ENCODE measurements at places on chromosomes 3 and 15.

DNA sequence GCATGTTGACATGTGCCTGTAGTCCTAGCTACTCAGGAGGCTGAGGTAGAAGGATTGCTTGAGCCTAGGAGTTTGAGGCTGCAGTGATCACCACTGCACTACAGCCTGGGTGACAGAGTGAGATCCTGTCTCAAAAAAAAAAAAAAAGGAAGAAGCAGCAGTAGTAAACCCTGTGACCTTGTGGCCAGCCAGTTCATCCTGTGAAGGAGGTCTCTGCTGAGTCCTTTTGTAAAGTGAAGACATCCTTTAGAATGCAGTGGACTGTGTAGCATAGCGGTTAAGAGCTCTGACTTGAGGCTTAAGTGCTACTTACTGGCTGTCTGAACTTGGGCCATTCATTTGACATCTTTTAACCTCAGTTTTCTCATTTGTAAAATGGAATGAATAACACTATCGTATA is 8.3 kb downstream of the EXOSC7 start:
- no peak for DNase-seq

GRCh38 chr3:34109846-34110245 is 311.4 kb downstream of the PDCD6IP start:
- no peak for DNase-seq

GRCh38 chr3:136196064-136196400 is at the start of gene MSL2:
Gene MSL2 (minus strand): TSS chr3:136196335. CDS start chr3:136195113, 1,222 bp downstream.
- no peak for DNase-seq

DNA sequence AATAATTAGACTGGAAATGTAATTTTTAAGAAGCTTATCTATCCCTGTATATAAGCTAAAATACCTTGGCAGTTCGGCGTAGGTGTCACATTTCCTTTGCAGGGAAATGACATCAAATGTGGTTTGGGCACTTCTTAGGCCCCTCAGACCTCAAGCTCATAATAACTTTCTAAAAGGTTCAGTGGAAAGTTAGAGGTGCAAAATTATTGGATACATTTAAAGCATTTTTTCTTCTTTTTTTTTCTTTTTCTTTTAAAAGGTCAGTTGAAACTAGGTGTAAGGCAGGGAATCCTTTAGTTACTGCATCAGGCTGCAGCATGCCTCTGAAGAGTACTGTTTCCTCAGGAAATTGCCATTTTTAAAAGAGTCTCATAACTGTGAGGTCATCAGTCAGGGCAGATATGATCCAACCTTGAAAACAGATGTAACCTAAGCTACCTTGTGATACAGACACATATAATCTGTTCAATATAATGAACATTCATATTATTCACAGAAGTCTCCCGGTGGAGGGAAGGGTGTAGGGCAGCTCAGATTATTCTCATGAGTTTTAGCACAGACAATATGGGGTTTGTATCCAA is 4.8 kb downstream of the SACM1L start:
- DNase-seq: no peak

DNA sequence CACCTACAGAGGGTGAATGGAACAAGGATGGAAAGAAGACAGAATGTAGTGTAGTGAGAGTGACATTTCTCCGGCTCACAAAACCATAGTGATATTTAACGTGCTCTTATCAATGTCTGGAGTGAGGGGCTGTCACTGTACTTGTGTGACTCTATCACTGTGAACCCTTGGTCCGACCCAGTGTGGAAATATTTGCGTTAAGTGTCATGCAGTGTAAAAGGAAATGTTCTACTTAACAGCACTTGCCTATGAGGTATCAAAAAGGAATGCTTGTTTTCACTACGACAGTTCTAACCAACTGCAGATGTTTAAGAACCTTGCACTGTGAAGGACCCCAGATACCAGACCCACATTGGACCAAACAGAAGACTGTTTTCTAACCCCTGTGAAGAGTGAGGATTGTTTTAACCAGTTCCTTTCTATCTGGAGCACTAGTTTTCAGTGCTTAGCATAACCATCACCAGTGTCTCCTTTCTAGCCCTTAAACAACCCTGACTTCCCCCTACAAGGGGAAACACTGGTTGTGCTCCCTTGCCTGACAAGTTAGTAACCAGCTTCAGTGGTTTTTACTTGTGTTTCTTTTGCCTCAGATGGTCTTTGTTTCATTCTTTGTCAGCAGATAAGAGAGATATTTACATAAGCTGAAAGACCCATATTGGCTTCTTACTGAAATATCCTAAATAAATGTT is 144.7 kb upstream of the ABHD17C start:
- DNase-seq: peak; percentile 37

GRCh38 chr3:152943645-152944044 is 108.7 kb downstream of the P2RY1 start:
- no peak for DNase-seq

DNA sequence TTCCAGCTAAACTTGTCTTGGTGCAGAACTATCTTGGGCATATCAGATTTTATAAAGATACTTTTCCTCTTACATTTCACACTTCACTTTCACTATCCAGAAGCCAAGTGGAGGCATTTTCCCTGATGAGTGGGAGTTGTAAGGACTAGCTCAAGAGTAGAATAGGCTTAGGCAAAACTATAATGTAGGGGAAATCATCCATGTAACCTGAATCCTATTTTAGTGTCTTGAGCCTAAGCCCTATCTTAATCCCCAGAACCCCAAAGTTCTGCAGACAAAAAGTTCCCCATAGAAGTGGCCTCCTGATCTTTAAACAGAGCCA is 42.2 kb upstream of the CD47 start:
- no peak for DNase-seq

DNA sequence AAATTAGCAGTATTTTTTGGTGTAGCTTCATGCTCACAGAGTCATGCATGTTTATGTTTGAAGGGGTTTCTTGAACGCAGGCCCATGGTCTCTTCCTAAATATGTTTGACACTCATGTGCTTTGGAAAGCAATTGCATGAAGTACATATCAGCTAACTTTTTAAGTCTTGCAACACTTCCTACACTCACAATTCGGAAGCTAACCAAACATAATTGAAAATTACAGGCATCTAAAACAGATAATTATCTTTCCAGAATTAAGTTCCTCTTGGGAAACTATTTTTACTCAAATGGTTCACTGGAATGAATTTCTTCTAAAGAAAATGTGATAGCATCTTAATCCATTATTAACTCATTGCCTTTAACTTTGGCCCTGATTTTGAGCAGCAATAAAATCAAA is 438.9 kb downstream of the RAP2B start:
- no peak for DNase-seq

DNA sequence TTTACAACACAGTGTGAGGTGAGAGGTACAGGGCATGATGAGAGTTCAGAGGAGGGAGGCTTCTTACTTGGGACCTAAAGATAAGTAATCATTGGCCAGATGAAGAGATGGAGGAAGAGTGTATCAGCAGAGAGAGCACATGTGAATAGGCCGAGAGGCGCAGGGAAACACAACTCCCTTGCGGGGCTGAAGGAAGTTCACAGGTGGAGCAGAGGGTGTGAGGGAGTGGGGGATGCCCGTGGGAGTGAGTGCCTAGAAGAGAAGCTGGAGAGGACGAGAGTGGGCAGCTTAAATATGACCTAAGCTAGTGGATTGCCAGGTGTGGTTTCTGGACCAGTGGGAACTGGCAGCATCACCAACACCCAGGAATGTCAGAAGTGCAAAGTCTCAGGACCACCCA is 98.2 kb upstream of the TBC1D5 start:
- no peak for DNase-seq

- DNase-seq: peak; percentile 40
These were observed 37.7 kb upstream of the LCTL start for GRCh38 chr15:66603301-66604179.

DNA sequence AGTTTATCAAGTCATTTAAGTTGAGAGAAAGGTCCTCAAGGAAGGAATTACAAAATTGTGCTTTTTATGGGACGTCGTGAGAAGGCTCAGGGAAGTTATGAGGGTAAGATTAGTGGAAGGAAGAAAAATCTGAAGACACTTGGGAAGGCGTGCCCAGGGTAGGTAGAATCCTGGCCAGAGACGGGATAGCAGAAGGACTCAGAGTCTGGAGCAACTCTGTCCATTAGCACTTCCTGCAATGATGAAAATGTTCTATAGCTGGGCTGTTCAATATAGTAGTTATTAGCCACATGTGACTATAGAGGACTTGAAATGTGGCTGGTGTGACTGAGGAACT is 271.0 kb upstream of the ZPLD1 start:
- no peak for DNase-seq

GRCh38 chr15:89112341-89112971 is 24.2 kb downstream of the ABHD2 start:
- peak; percentile 77 for DNase-seq

DNA sequence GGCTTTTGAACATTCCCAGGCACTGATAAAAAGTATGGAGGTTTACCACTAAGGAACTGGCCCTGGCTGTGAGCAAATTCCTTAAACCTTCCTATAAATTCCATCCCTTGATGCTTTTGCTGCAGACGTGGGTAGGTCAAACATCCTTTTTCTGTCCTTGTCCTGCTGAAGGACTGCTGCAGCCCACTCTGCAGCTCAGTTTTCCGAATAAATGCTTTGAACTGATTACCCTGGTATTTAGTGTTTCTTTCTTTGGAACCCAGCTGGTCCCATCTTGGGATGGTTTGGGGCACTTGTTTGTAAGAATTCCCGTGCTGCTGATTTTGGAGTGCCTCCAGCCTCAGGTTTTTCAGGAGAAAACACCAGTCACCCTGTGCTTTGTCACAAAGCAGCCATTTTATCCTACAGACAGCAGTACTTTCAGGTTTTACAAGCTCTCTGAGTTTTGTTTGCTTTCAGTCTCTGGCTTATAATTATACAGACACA is 815.9 kb downstream of the VGLL3 start:
- DNase-seq: no peak

DNA sequence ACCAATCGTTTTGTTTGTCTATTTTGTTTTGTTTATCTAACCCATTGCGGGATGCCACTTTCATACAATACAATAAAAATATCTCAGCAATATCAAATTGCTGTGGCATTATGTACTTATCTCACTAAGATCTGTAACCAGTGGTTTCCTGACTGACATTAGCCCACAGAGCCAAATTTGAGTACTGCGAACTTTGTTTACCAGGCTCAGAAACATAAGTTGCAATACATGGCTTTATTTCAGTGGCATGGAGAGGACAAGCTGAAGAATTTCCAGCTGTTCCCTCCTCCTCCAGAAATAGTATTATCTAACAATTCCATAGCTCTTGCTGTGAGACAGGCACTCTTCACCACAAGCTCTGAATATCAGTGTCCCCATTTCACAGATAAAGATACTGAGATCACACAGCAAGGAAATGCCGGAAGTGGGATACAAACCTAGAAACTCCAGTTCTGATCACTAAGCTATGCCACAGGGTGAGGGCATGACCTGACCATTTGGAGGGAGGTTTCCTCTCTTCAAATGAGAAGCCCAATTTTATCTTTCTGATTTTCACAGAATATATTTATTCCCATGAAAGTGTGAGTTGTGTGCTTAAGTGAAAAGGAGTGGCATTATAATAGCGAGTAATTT is 469.9 kb upstream of the CBLB start:
- DNase-seq: no peak

DNA sequence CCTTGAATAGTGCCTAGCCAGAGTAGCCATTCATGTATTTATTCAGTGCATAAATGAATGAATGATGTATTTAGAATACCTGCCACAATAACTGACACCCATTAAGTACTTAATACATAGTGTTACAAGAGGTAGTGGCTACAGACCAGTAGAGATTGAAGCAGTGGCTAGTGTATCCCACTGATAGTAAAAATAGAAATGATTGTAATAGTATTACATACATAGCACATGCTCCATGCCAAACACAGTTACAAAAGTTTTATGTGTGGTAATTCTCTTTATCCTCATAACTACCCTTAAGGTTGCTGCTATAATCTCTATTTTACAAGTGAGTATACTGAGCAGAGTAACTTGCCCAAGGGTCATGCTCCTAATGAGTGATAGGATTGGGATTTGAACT is 30.3 kb upstream of the SCAANT1 start:
- no peak for DNase-seq

GRCh38 chr15:61200626-61201025 is 28.5 kb downstream of the RORA start:
- no peak for DNase-seq

GRCh38 chr3:128167646-128167972 is 14.3 kb downstream of the EEFSEC start:
- DNase-seq: no peak

- peak; percentile 95 for DNase-seq
These were observed 3.8 kb downstream of the PLD1 start for GRCh38 chr3:171806200-171807128.

- no peak for DNase-seq
These were observed 496.7 kb downstream of the NAALADL2 start for GRCh38 chr3:175355801-175356335.

- no peak for DNase-seq
These were observed 901.7 kb downstream of the NTRK3 start for GRCh38 chr15:87354661-87355410.

DNA sequence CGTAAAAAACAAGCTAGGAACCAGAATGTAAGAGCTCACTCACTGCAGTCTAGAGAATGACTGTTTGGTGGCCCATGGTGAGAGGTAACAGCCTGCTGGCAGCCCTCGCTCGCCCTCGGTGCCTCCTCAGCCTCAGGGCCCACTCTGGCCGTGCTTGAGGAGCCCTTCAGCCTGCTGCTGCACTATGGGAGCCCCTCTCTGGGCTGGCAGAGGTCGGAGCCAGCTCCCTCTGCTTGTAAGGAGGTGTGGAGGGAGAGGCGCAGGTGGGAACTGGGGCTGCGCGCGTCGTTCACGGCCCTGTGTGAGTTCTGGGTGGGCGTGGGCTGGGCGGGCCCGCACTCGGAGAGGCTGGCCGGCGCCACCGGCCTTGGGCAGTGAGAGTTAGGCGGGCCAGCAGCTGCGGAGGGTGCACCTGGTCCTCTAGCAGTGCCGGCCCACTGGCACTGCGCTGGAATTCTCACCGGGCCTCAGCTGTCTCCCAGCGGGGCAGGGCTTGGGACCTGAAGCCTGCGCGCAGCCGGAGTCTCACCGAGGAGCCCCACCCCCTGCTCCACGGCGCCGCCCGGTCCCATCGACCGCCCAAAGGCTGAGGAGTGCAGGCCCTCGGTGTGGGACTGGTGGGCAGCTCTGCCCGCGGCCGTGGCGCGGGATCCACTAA is 420.6 kb downstream of the RBMS3 start:
- no peak for DNase-seq

DNA sequence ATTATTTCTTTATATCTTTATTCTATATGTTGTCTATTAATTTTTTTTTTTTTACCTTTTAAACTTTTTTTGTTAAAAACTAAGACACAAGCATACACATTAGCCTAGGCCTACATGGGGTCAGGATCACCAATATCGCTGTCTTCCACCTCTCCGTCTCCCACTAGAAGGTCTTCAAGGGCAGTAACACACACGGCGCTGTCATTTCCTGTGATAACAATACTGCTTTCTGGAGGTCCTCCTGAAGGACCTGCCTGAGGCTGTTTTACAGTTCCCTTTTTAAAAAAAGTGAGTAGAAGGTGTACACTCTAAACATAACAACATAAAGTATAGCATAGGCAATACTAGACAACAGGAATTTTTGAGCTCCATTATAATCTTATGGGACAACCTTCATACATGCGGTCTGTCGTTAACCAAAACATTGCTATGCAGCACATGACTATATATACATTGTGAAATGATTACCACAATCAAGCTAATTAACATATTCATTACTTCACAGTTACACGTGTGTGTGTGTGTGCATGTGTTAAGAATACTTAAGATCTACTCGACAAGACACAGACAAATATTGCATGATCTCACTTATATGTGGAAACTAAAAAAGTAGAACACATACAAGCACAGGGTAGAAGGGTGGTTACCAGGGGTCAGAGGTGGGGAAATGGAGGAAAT is 20.8 kb downstream of the RAB6B start:
- no peak for DNase-seq

GRCh38 chr15:49286649-49287404 is 116.8 kb downstream of the GALK2 start:
- no peak for DNase-seq

Data from HepG2 (cell line).